Lung (tissue), 17 donors: ENCODE measurements at places on chromosomes 4 and X.

DNA sequence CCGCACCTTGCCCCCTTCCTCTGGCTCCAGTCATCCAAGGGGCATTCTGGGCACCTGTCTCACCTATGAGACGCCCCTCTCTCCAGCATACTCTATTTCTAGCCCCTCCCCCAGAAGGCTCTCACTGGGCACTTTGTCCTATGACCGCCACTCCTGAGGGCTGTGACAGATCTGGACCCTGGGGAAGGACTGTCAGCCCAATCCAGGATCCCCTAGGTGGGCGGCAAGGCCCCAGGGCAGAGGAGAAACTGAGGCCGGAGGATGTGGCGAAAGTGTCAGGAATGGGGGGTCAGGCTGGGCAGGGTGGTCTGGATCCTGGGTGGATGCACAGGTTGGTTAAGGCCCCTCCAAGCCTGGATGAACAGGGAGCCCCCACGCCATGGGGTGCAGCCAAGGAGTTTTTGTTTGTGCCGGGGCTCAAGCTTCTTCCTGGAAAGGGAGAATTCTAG, 16.2 kb upstream of the NAT8L start:
- DNase-seq, result no peak

DNA sequence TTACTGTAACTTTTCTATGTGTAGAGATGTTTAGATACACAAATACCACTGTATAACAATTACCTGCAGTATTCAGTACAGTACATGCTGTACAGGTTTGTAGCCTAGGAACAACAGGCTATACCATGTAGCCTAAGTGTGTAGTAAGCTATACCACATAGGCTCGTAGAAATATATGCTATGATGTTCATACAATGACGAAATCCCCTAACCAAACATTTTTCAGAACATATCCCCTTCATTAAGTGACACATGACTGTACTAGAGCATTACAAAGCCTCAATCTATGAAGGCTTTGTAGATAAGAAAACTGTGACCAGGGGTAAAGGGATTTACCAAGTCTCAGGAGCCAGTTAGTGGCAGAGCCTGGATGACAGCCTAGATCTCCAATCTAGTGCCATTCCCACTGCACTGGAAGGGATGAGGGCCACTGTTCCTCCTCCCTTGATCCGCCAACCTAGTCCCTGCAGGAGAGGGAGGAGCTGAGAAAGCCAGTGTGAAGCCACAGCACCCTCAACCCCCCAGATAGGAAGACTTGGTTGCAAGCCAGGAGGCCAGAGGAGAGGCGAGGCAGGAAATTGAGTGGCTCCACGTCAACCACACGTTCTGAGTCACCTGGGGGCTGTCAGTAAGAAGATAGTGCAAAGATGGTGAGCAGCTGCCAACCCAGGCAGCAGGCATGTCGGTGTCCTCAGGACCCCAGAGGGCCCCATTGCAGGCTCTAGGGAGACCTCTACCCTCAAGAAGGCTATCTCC, 227.7 kb downstream of the BCOR start:
- DNase-seq, result no peak

DNA sequence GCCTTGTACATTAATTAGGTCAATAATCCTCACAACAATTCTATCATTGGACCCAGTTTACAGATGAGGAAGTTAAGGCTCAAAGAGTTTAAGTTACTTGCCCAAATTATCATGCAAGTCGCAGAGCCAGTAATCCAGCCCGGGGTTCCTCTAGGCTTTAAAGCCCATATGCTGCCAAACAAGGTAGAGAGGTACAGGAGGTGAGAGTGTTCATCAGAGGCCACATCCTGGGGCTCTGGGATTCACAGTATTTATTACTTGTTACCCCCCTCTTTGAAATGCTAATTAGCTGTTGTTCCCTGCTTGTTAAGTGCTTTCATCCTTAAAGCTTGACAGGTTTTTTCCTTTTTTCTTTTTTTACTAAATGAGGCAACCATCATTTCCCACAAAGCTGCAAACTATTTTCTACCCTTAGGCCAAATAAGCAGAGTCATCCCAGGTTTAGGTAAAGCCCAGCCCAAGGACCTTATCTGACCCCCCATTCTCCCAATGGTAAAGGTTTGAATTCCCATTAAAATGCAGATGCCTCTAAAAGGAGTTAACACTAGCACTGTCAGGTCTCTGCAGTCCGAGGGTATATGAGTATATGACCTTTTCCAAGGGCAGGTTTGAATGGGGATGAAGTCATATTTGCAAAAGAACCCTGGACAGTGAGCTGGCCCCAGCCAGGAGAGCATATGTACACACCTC, 150.3 kb downstream of the SOX3 start:
- no peak for DNase-seq

GRCh38 chr4:170004651-170005295, 21.4 kb downstream of the MFAP3L start:
- DNase-seq, result no peak

- no peak for DNase-seq
Observed at GRCh38 chr4:133268205-133268604, 119.1 kb downstream of the PCDH10 start.

GRCh38 chr4:85700362-85700761, 225.4 kb downstream of the ARHGAP24 start:
- DNase-seq, result no peak

GRCh38 chr4:2789793-2790582, 2.9 kb upstream of the SH3BP2 start:
- no peak for DNase-seq

GRCh38 chr4:41644288-41644914, 104.1 kb downstream of the PHOX2B start:
- DNase-seq, result peak; percentile 88

DNA sequence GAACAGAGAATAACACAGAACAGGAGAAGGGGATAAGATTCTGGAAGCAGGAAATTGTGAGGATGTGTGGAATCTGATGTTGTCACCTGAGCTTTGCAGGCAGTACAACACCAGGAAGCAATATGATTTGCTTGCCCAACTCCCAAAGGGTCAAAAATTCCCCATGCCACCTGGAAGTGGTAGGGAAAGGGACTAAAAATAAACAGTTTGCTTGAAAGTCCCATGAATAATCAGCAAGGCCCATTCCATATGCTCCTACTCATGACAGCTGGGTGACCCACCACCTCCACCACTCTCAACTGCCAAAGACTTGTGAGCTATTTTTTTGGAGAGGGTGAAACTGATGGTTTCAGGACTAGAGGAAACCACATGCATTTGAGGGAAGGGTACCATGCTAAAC, 168.4 kb downstream of the KCNIP4 start:
- DNase-seq, result no peak

DNA sequence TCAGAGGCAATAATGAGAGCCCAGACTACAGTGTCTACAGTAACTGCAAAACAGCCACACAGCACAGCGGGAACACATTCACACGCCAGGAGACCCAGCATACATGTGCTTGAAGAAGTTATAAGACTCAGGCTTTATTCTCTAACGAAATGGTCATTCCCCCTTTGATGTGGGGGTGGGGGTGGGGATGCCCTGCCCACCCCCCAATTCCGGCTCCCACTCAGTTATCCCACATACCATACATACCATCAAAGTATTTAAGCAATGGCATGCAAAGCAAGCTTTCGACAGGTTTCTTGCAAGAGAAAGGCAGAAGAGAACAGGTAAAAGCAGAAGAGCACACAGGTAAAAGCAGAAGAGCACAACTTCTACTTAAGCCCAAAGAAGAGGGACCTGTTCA, 3.6 kb downstream of the MECP2 start:
- no peak for DNase-seq

GRCh38 chr4:74444891-74445642, at the start of gene AREG:
Gene AREG, plus strand, starts transcription at chr4:74445136. Its CDS starts 210 bp downstream, at chr4:74445346.
- DNase-seq, result peak; percentile 55

DNA sequence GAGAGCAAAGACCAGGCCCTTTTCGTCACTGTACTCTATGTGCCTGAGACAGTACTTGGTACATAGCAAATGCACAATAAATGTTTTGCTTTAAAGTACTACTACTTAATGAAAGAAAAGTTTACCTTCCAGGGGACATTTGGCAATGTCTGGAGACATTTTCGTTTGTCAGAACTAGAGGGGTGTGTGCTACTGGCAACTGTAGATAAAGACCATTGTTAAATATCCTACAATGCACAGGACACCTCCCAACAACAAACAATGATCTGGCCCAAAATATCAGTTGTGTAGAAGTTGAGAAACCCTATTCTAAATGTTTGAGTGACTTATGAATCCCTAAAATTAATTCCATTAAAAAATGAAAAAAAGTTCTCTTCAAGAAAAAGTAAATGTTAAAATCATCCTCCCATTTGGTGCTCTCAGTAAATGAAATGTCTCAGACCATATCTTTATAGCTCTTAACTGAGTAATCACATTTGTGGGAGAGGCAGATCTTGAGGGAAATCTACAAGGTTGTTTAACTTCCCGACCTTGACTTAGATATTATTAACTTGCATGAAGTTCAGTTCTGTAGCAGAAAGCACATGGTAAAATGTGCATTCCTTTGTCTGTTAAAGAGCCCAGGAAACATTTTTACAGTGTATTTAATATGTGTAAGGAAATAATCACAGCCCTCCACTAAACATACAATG, 18.5 kb downstream of the EGFL6 start:
- no peak for DNase-seq

GRCh38 chr4:21377046-21377445, 571.5 kb downstream of the KCNIP4 start:
- DNase-seq, result no peak

DNA sequence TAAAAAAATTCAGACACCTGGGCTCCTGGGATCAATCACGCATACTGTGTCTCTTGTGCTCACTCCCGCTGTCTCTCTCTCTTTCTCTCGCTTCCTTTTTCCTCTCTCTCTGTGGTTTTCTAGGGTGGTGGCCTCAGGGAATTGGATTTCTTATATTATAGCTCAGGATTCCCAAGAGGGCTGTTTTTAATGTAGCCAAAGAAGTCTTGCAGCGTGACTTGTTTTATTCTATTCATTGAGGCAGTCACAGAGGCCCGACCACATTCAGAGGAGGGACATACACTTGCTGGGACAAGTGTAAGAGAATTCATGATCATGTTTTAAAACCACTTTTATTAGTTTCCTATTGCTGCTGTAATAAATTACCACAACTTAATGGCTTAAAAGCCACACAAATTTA, 59.4 kb downstream of the HPF1 start:
- no peak for DNase-seq

DNA sequence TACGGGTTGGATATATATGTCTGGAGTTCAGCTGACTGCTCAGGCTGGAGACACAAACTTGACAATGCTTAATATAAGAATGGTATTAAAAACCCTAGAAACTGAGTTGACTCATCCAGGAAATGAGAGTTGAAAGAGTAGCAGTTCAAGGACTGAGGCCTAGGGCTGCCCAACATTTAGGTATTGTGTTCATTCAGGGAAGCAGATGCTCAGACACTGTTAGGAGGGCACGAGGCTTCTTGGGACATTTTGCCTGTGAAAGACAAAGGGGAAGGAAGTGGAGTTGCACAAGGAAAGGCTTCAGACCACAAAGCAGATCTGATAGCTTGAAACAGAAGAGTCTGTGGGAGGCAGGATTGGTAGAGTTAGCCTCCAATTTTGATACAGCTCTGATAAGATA, 52.0 kb upstream of the HS3ST1 start:
- no peak for DNase-seq

DNA sequence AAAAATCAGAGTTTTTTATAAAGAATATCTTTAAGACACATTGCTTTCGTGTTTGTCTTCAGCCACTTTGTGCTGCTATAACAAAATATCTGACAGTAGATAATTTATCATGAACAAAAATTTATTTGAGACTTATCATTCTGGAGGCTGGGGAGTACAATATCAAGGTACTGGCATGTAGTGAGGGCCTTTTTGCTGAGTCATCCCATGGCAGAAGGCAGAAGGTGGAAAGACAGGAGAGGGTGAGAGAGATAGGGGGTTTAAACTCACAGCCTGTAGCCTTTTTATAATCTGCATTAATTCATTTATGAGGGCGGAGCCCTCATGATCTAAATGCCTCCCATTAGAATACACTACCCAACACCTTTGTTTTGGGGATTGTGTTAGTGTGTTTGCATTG, 431.2 kb upstream of the FAM47C start:
- no peak for DNase-seq

GRCh38 chrX:139759637-139760036, 51.7 kb upstream of the MCF2 start:
- DNase-seq, result no peak

DNA sequence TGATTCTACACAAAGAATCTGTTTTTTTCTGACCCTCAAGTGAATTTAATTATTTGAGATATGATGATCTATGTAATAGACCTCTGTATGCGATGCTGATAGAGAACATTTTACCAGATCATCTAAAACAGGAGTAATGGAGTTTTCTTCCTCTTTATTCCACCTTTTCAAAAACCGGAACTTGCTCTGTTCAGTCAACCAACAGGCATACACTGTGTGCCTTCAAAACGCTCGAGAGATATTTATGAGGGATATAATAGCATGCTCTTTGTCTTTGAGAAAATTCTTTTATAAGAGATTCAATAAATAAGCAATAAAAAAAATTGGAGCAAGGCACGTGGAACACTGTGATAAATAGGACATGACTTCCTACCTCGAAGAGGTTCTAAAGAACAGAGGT, 2.0 kb downstream of the NYX start:
- DNase-seq, result no peak

DNA sequence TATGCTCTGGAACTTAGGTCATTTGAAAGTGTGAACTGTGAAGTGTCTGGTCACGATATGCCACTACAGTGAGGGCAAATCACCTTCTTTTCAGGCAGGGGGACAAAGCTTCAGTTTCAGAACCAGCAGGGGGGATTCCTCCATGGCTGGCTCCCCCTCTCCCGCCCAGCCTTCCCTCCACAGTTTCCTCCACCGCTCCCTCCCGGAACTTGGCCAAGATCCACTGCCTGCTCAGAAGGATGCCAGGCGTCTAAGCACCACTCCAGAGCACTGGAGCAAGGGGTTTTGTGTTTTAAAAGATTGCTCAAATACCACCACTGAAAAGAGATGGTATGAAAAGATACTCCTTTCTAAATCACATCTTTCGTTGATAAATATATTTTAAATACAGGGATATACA, 126.9 kb downstream of the ELOVL6 start:
- DNase-seq, result peak; percentile 82

DNA sequence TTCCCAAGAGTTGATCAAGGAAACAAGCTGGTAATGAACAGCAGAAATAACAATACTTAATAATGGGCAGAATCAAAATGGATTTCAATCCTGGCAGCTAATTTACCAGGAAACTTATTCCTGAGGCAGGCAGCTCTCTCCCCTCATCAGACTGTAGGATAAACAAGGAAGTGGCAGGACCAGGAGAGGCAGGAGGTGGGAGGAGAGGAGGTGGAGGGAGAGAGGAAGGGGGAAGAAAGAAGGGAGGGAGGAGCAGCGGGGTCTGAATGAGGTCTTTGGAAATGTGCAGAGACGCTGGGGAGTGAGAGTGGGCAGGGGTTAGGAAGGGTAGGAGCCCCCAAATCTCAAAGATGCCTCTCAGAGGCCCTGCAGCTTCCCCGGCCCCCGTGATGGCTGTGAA, 231.5 kb downstream of the BCOR start:
- DNase-seq, result no peak

- peak; percentile 39 for DNase-seq
Observed at GRCh38 chrX:30935985-30936384, 46.9 kb upstream of the TAB3 start.

DNA sequence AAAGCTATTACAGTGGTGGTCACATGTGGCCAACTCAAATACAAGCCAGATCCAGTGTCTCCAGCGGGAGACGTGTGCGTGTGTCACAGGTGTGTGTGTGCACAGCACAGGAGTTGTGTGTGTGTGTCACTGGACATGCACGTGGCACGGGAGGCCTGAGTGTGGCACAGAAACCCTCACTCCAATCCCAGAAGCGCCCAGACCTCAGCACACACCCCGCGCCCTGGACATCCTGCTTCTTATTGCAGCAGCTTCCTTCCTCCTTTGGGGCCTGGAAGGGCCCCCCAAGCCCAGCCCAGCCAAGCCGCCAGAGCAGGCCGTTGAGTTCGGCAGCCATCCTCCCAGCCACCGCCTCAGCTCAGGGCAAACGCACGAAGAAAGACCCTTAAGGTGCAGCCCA, 37.9 kb downstream of the ACOX3 start:
- DNase-seq, result no peak
